ENCODE measurements at places on chromosomes 12 and 14.

GRCh38 chr12:118682656-118683055 is 298.7 kb upstream of the SRRM4 start:
- DNase-seq = no peak

DNA sequence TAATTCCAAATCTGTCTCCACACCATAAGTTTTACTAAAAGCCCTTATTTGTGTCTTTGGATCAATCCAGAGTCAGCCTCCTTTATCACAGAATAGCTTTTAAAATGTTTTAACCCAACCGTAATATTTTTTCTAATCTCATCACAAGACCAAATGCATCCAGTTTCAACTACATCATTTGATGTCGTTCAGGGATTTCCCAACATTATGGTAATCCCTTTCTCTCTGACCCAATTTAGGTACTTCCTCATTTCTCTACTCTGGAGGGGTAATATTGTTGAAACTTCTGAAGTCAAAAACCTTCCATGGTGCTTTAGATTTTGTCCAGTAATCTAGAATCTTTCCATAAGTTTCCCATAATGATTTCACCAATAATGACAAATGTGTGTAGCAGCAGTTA is 596.8 kb downstream of the SOX5 start:
- no peak for DNase-seq

DNA sequence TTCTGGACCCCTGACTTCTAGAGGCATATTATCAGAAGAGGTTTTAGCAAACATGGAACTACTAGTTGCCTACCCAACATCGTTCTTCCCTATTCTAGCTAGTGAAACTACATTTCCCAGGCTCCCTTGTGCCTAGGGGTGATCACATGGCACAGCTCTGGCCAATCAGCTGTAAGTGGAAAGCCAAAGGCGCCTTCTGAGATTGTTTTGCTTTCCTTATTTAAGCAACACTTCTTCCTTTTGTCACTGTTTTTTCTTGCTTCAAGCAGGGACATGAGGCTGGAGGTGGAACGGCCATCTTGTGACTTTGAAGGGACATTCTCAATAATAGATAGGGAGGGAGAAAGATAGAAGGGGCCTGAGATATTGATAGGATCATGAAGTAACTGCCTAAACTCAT is 136.7 kb downstream of the ZNF664 start:
- no peak for DNase-seq

DNA sequence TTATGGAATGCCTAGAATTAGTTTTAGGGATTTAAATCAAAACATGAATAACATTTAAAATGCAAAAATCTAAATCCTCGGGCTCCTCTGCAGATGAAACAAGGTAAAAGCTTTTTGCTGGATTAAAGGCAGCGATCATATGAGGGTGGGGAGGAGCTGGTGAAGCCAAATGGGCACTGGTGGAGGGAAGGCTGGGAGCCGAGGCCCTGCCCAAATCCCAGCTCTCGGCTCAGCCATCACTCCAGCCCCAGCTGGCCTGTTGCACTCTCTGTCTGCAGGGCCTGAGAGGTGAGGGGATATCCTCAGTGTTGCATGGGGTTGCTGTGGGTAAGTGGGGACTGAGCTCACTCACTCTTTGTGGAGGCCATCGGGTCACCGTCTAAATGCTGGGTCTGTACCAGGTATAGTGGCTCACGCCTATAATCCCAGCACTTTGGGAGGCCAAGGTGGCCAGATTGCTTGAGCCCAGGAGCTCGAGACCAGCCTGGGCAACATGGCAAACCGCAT is 28.6 kb downstream of the CALM1 start:
- no peak for DNase-seq

DNA sequence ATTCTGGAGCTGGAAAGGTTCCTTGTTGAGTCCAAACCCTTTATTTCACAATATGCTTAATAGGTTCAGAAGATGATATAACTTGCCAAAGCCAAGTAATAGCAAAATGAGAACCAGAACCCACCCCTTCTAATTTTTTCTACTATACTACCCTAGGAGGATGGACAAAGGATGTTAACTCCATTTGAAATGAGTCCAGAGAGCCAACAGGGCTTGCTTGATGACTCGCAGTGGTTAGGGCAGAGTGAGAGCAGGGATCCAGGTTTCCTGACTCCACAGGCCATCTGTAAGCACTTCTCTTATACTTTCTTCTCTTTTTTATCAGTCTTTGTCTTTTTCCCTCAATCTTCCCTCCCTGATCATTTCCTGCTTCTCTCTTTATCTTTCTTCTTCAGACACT is 668.1 kb downstream of the MED13L start:
- DNase-seq = no peak

GRCh38 chr14:88904864-88905263 is 80.4 kb downstream of the TTC8 start:
- DNase-seq = no peak

- no peak for DNase-seq
These were observed 74.4 kb downstream of the TMX1 start for GRCh38 chr14:51314321-51315015.

DNA sequence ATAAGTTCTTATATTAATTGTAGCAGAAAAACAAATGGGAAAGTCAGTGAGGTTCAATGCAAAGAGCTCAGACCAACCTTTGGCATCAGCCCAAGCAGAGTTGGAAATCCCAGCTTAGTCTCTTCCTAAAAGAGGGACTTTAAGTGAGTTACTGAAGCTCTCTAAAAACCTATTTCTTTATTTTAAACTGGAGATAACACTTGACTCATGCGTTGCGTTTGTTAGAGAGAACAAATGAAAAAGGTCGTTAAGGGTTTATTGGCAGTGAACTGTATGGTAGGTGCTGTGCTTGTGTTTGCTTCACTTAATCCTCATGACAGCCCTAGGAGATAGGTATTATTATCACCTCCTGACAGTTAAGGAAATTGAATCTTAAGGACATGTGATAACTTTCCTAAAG is 396.5 kb downstream of the RAD51B start:
- no peak for DNase-seq

DNA sequence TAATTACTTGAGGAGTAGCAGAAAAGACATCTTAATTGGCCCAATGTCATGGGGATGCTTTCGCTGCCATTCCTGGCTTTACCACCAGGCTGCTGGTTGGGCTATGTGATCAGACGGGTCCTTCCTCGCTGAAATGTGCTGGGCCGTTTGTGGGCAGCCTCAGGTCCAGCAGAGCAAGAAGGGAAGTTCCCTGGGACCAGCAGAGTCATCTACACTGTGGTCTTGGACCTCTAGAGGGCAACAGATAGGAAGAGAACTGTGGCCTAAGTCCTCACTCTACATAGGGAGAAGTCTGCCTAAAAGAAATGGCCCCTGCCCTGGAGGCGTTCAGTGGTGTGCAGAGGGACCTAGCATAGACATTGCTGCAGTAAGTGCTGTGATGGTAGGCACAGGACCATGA is 10.9 kb downstream of the EVL start:
- DNase-seq = no peak

- DNase-seq = no peak
These were observed 49.2 kb downstream of the FBXW8 start for GRCh38 chr12:116959845-116960514.

DNA sequence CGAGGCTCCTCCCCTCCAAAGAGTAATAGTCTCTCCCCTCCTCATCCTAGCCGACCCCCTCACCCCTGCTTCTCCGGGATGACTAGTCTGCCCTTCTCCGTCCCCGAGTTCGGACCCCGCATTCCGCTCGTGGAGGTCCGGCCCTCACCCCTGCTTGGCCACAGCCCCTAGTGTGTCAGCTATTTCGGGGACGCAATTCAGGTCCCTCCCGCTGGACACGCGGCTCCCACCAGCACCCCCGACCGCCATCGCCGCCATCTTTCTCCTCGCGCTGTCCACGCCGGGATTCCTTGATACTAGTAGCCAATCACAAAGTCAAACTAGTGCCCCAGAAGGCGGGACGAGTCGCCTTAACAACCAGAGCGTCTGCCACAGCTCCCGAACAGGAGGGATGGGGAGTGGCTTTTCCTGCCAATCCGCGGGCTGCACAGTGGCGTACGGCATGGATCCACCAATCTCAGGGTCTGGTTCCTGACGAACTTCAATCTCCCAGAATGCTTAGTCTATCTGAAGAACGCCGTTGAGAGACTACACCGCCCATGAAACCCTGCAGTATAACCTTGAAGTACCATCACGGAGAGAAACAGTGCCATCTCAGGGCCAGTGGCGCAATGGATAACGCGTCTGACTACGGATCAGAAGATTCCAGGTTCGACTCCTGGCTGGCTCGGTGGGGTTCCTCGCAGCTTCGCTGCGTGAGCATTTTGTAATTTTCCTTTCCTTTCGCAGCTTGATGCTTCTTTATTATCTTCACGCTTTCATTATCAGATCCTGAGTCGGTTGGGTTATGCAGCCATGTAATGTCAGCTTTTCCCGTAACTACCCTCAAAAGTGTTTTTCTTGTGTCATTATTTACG is at the start of gene PRMT5:
PRMT5 (minus strand) TSS at position 273 of the 857 bp plus-strand sequence; CDS start at position 258, 15 bp downstream.
- peak; percentile 45 for DNase-seq

DNA sequence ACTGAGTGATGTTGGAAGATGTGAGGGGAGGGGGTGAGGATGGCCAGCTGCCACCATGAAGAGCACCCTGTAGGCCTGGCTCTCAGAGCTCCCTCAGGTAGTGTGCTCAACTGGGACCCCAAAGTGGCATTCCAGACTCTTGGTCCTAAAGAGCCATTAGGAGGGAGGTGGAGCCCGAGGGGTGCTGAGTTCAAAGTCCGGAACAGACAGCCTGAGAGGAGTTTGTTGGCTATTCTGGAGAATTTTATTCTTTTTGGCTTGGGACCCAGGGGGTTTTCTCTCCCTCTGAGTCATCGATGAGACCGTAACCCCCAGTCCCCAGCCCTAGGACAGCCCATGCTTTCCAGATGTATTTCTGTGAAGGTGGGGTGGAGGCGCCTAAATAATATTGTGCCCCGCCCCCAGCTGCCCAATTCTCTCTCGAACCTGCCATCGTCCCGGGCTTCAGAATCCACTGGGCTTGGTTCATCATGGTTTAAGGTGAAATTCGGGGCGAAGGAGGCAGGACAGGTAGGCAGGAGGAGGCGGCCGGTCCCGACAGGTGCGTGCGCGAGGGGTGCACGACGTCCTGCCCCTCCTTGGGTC is 690 bp upstream of the RBP5 start:
- DNase-seq = no peak

GRCh38 chr14:77184396-77185092 is 2.9 kb downstream of the TMEM63C start:
- DNase-seq = no peak

DNA sequence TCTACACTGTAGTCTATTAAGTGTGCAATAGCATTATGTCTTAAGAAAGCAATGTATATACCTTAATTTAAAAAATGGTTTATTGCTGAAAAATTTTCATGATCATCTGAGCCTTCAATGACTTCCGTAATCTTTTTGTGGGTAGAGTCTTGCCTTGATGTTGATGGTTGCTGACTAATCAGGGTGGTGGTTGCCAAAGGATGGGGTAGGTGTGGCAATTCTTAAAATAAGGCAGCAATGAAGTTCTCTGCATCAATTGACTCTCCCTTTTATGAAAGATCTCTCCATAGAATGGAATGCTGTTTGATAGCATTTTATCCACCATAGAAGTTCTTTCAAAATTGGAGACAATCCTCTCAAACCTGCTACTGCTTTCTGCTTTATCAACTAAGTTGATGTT is 41.1 kb downstream of the BBS10 start:
- DNase-seq = no peak

- DNase-seq = no peak
These were observed 142.4 kb downstream of the OTOGL start for GRCh38 chr12:80241576-80242273.

GRCh38 chr12:64903479-64904152 is 79.2 kb downstream of the TBC1D30 start:
- DNase-seq = no peak

GRCh38 chr12:122862872-122863701 is 27.8 kb downstream of the HIP1R start:
- DNase-seq = no peak
